ENCODE measurements at places on chromosomes 7 and 10. TPM values are rescaled to one million over a fixed set of nuclear protein-coding genes. Genes with fewer than 3 reads are reported as not detected.

CDK14 gene
- 0.42 TPM for total RNA-seq

PRF1 gene
- total RNA-seq = 8.2 TPM

ARMC3 gene
- not detected for total RNA-seq

ANXA8 gene
- not detected for total RNA-seq

UNCX gene
- not detected for total RNA-seq

NEUROD6 gene
- total RNA-seq = not detected

OR2A12 gene
- not detected for total RNA-seq

LLCFC1 gene
- not detected for total RNA-seq

AUTS2 gene
- total RNA-seq = 1.1 TPM

UTF1 gene
- total RNA-seq = not detected

DNA sequence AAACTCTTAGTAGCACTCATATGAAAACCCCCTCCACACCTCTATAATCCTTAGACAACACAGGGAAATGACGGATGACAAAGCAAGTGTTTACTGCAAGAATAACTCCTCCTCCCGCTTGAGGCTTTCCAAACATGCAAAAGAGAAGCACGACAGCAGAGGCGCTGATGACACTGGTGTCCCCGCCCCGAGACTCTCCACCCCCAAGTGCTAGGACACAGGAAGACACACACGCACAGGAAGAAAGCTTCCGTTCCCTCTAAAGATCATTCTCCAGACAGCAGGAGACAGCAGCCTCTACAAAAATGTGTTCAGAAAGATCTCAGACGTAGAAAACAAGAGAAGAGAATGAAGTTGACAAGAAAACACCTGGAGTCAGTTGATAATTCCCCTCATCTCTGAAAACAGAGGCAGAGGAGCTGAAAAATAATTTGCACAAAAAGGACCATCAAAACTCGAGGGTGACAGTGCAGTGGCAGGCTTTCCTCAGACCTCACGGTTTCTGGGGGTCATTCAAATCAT is 90.2 kb downstream of the DLG5 start:
- DNase-seq = peak; percentile 79
- peak overlapping the region; percentile 40 for H3K4me3 ChIP-seq
- H3K4me1 ChIP-seq = peaks cover 4% of the 10 kb centered on the region
- H3K36me3 ChIP-seq = no peaks in the 10 kb centered on the region

- no peaks in the 10 kb centered on the region for H3K36me3 ChIP-seq
- no peak overlapping the region for H3K27ac ChIP-seq
- H3K27me3 ChIP-seq = peaks cover 1% of the 10 kb centered on the region
- DNase-seq = no peak
Measured at GRCh38 chr7:8208816-8209215, 53.2 kb downstream of the ICA1 start.

- no peak for DNase-seq
- no peak overlapping the region for H3K27ac ChIP-seq
- H3K36me3 ChIP-seq = no peaks in the 10 kb centered on the region
Measured at GRCh38 chr7:30880125-30880720, 31.4 kb upstream of the AQP1 start.

DNA sequence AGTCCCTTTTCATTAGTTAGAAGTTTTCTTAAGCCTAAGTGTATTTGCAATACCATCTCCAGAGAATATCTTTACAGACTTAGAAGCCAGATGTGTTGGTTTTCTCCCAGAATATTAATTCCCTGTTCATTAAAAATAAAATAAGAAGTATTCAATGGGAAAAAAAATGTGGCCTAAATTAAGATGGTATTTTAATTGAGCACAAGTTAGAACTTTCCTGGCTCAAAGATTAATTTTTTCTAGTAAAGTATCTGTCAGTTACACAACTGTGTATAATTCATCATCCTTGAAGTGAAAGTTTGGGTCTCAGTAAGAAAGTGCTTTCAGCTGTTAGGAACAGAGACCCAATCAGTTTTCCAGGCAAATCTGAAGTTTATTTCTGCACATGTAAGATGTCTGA is 1179.5 kb upstream of the C7orf33 start:
- DNase-seq = no peak
- H3K4me3 ChIP-seq = no peak overlapping the region
- H3K4me1 ChIP-seq = no peaks in the 10 kb centered on the region

DNA sequence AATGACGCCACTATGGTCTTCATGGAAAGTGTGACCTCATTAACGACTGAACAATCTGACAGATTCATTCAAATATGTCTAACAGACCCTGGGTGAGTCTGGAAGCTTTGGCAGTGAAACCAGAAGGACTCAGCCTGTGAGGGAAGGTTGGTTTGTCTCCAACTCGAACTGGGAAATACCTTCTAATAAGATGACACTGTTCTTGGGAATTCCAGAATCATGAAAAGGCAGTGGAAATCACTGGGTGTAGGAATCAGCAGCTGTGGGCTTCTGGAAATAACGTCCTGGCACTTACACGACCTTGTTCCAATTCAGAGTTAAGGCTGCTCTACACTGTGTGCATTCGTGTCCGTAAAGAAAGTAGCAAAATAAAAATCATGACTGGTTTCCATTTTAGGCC is 75.1 kb downstream of the DGKI start:
- H3K27ac ChIP-seq = no peak overlapping the region
- H3K27me3 ChIP-seq = peaks cover 2% of the 10 kb centered on the region
- DNase-seq = no peak
- no peaks in the 10 kb centered on the region for H3K36me3 ChIP-seq

DNA sequence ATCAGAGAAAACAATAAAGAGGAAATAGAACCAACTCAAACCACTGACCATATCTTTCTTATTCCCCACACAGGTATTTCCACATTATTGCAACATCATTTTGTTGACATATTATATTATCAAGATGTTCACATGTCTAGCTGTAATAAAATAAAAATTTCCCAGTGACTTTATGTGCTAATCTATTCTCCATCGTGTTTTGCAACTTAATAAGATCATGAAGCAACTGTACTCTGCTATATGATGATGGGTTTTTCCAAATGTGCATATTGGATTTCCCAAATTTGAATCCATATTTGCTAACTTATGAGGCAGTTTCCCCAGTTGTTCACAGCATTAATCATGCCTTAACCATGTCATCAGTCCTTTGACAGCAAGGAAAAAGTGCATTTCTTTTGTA is 127.8 kb downstream of the ITGB8 start:
- H3K27me3 ChIP-seq = no peaks in the 10 kb centered on the region
- no peak for DNase-seq
- H3K27ac ChIP-seq = no peak overlapping the region
- H3K36me3 ChIP-seq = no peaks in the 10 kb centered on the region
- H3K4me1 ChIP-seq = no peaks in the 10 kb centered on the region

DNA sequence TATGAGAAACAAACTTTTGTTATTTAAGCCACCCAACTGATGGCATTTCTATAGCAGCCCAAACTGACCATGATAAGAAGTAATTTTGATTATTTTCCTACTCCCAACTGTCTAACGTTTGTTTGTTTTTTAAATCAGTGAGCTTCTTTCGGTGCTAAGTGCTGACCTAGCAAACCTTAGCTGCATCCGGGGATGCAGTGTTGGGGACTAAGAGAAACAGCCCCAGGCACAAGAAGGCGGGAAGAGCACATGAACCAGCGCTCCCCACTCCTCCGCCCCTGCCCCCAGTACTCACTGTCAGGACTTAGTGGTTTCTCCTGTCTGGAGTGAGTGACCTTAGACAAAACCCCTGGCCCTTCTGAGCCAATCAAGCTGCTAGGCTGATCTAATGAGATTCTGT is 168.8 kb downstream of the CALN1 start:
- DNase-seq = no peak
- no peaks in the 10 kb centered on the region for H3K36me3 ChIP-seq
- H3K27me3 ChIP-seq = no peaks in the 10 kb centered on the region

GRCh38 chr7:116828281-116828680 is 34.1 kb upstream of the CAPZA2 start:
- H3K27ac ChIP-seq = no peak overlapping the region
- no peak overlapping the region for H3K4me3 ChIP-seq
- H3K4me1 ChIP-seq = peaks cover 4% of the 10 kb centered on the region
- no peaks in the 10 kb centered on the region for H3K36me3 ChIP-seq
- peaks cover 17% of the 10 kb centered on the region for H3K27me3 ChIP-seq

- H3K4me1 ChIP-seq = no peaks in the 10 kb centered on the region
- DNase-seq = no peak
- no peaks in the 10 kb centered on the region for H3K36me3 ChIP-seq
- no peaks in the 10 kb centered on the region for H3K27me3 ChIP-seq
- H3K27ac ChIP-seq = no peak overlapping the region
- no peak overlapping the region for H3K4me3 ChIP-seq
Measured at GRCh38 chr7:11319491-11320274, 346.0 kb downstream of the PHF14 start.

- H3K27me3 ChIP-seq = peaks cover 19% of the 10 kb centered on the region
- H3K4me3 ChIP-seq = no peak overlapping the region
- H3K27ac ChIP-seq = no peak overlapping the region
- H3K4me1 ChIP-seq = no peaks in the 10 kb centered on the region
- no peak for DNase-seq
- H3K36me3 ChIP-seq = no peaks in the 10 kb centered on the region
Measured at GRCh38 chr10:123639131-123639530, 27.0 kb upstream of the GPR26 start.

GRCh38 chr7:90599892-90600555 is 3.9 kb downstream of the CDK14 start:
- no peak overlapping the region for H3K4me3 ChIP-seq
- peaks cover 56% of the 10 kb centered on the region for H3K27me3 ChIP-seq
- no peaks in the 10 kb centered on the region for H3K36me3 ChIP-seq
- H3K4me1 ChIP-seq = peaks cover 13% of the 10 kb centered on the region
- no peak for DNase-seq

- H3K27ac ChIP-seq = no peak overlapping the region
- no peaks in the 10 kb centered on the region for H3K4me1 ChIP-seq
- peaks cover 13% of the 10 kb centered on the region for H3K27me3 ChIP-seq
- H3K36me3 ChIP-seq = no peaks in the 10 kb centered on the region
- DNase-seq = no peak
- no peak overlapping the region for H3K4me3 ChIP-seq
Measured at GRCh38 chr7:22051886-22052673, 106.4 kb upstream of the CDCA7L start.

DNA sequence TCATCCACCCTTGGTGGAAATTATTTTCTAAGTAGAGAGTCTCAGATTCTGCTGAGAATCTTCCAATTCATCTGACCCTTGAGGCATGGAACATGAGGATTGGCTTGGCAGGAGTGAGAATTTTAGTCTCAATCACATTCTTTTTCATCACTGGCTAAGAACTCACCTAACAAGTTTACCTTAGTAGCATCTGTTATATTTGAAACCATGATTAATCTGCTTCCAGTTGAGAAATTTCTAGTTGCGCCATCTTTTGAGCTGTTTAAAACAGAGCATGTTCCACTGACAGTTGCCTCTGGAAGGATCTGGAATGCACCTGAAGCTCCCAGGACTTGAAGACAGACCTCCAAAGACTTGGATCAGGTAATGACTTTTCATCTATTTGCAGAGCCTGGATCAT is at the start of gene LIPK:
Gene LIPK (plus strand): TSS at position 292 of the 400 bp plus-strand sequence. CDS start 18,295 bp downstream, outside the sequence.
- peaks cover 18% of the 10 kb centered on the region for H3K4me1 ChIP-seq
- no peak within 1 kb of the TSS for H3K4me3 ChIP-seq
- no peak for DNase-seq
- no peak within 1 kb of the TSS for H3K27ac ChIP-seq
- peaks cover 3% of the 10 kb centered on the region for H3K27me3 ChIP-seq

DNA sequence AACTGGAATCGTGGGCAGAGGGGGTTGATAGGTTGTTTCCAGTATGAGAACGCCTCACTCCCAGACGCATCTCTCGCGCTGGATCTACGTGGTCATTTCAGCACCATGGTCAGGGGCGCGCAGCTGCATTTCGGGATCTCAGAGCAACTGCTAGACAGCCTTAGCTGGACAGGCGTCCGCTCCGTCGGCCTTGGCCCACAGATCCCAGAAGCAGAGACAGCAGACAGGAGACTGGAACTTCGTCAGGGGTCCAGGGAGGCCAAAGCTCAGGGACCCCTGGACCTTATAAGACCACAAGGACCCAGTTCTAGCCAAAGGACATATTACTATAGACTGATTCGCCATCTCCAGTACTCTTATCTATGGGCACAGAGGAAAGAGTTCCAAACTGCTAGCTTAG is 5.3 kb downstream of the NEUROG3 start:
- no peak overlapping the region for H3K27ac ChIP-seq
- no peaks in the 10 kb centered on the region for H3K36me3 ChIP-seq
- peaks cover 10% of the 10 kb centered on the region for H3K4me1 ChIP-seq
- peaks cover 74% of the 10 kb centered on the region for H3K27me3 ChIP-seq
- H3K4me3 ChIP-seq = no peak overlapping the region
- peak; percentile 67 for DNase-seq

DNA sequence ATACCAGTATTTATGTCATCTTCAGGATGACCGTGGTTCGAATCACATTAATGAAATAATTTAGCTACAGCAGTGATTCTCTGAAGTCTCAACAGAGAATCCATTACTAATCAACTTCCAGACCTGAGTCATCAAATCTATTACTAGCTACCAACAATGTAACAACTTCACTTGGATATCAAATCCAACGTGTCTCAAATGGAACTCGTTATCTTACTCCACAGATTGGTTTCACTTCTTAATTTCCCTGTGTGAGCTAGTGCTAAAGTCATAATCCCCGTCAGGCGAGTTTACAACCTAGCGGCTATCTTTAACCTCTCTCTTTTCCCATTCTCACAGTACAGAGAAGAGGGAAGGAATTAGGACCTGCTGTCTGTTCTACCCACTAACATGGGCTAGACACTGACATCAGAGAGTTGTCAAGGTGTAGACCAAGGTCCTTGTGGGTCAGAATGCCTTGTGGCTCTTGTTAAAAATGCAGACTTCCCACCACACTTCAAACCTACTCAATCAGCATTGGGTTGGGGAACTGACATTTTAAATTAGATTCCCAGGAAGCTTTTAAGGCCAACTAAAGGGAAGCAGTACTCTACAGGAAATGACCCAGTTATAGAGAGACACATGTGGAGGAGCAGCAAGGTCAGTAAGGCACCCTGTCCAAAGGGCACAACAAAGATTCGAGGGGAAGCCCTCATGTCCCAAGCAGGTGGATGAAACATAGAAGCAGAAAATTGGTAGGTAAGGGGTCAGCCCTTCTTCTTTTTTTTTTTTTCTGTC is 57.3 kb upstream of the GSAP start:
- no peak for DNase-seq
- no peaks in the 10 kb centered on the region for H3K4me1 ChIP-seq
- H3K4me3 ChIP-seq = no peak overlapping the region
- H3K27ac ChIP-seq = no peak overlapping the region
- no peaks in the 10 kb centered on the region for H3K27me3 ChIP-seq

DNA sequence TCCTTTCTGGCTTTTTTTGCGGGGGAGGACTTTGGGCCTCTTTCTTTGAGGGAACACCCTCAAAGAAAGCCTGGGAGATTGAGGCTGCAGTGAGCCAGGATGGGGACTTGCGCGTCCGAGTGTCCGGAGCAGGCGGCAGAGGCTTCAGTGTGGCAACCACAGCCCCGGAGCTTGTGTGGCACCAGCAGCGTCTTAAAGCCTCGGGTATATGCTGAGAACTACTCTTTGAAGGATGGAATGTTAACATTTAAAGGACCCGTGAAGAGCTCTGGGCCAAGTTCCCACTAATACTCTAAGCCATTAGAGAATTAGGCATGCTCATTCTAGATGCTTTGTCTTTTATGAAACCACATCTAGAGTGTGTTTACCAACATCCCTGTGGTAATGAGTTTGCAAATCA is 168.2 kb downstream of the SEPTIN7 start:
- peaks cover 21% of the 10 kb centered on the region for H3K27me3 ChIP-seq
- H3K36me3 ChIP-seq = no peaks in the 10 kb centered on the region
- no peak overlapping the region for H3K27ac ChIP-seq
- no peak overlapping the region for H3K4me3 ChIP-seq

All from activated naive CD4-positive, alpha-beta T cell treated with anti-CD3 and anti-CD28 coated beads for 36 hours (primary cell).